ENCODE measurements at places on chromosomes 4 and X.

- DNase-seq = no peak
Observed at GRCh38 chrX:2781698-2782097, 29.9 kb downstream of the XG start.

DNA sequence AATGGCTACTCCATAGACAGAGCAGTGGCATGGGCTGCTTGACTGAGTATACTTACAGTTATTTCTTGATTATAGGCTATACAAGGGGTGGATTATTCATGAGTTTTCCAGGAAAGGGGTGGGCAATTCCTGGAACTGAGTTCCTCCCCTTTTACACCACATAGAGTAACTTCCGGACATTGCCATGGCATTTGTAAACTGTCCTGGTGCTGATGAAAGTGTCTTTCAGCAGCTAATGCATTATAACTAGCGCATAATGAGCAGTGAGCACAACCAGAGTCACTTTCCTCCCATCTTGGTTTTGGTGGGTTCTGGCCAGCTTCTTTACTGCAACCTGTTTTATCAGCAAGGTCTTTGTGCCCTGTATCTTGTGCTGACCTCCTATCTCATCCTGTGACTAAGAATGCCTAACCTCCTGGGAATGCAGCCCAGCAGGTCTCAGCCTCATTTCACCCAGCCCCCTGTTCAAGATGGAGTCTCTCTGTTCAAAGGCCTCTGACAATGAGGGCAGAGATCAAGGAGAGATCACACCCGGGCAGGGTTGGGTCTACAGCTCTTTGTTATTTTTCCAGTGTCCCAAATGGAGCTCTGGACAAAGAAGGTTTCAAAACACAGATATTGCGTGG is 468.4 kb upstream of the PRKX start:
- no peak for DNase-seq

DNA sequence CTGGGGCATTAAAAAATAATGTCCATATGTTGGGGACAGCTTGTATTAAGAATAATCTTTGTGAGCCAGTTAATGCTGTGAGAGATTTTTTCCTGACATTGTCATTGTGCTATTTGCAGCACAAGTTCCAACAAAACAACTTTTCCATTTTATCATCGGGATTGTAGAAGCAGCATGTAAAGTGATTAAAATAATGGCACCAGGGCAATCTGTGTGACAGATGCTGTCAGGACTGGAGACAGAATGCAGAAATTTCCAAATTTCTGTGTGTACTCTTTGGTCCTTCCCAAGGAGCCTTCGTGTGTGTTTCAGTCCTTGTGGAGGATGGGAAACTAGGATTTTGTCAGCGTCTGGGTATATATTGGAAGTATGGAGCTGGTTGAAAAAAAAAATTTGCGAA is 101.5 kb upstream of the LIMCH1 start:
- no peak for DNase-seq

DNA sequence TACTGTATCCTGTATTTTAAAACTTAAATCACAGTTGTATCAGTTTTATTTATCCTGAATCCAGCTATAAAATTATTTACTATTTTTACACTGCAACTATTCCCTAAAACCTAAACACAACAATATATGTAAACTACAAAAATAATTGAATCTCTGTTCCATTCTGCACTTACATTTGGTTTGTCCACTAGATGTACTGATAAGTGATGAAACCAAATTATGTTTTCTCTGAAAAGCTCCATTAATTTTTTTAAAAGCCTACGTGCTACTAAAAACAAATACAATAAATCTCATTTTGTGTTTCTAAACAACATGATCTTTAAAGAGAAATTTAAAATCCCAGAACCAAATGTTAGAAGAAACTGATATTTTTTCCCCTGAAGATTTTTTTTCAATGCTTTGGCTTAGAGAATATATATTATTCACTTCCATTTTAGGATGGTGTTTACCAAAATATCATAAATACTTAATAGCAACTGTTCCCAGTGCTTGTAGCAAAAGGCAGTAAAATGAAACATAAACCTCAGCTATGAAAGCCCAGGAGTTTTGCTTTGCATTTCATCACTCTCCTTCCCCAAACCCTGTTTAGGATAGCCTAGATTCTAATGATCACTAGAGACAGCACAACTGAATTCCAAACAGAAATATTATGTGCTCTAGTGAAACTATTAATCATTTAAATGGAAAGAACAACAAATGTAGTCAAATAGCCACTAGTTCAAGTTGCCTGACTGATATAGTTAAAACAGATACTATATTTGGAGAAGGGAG is 19.7 kb downstream of the ANTXR2 start:
- DNase-seq = no peak

- DNase-seq = no peak
Observed at GRCh38 chr4:168880811-168881595, 129.1 kb downstream of the CBR4 start.

DNA sequence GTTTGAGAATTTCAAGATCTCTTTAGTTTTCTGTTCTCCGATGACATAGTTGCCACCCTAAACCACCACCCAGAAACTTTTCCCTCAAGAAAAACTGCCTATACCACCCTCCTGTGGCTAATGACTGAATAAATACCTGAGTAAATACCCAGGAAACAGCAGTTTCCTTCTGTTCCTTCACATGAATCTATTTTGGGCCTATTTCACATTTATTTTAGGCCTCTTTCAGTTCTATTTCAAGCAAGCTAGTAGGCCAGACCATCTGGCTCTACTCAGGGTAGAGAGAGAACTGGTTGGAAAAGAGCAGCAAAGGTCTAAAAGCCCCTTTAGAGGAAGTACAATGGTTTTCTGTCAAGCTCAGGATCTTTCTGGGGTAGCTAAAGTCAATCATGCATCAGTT is 23.4 kb downstream of the ARHGEF9 start:
- no peak for DNase-seq
